ENCODE measurements at places on chromosomes 16 and 17. TPM values are rescaled to one million over a fixed set of nuclear protein-coding genes. Genes with fewer than 3 reads are reported as not detected.

GRCh38 chr17:68135141-68135887 is 99.8 kb downstream of the KPNA2 start:
- no peak for DNase-seq

GRCh38 chr17:10640475-10640874 is 16.6 kb downstream of the MYH3 start:
- no peak for DNase-seq

DNA sequence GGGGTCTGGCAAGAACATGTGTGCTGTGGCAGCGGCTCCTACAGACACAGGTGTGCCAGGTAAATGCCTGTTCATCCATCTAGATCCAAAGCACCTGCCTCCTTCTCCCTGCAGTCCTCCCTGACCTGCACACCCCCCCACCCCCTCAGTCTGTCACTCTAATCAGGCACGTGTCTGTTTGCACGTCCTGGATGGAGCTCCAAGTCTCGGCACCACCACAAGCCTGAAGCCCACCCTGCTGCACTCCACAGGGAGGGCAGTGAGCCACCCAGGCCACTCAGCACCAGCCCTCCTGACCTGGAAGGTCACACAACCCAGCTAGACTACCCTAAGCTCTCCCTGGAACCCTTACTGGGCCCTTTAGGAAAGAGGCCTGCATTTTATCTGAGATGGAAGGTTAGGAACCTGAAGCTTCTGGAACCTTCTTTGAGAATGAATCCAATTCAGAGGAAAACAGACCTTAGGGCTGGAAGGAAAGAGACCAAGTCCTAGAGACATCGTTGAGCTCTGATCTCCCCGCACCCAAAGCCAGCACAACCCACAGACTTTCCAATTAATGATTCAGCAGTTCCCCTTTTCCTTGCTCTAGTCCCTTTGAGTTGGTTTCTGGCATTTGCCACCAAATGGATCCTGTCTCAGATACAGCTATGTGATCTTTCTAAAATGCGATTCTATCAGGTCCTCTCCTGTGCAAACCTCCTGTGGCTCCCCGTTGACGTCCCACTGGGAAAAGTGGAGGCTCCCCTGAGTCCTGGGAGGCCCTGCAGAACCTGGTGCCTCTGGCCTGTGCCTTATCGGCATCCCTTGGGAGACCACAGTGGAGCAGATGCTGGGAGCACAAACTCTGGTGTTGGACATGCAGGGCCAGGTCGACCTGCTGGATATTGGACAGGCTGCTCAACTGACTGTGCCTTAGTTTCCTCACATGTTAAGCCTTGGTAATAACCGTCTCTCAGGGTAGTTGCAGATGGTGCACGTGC is 67.9 kb downstream of the PRMT7 start:
- peak; percentile 41 for DNase-seq

- no peak for DNase-seq
Observed at GRCh38 chr17:53061446-53061845, 761.3 kb upstream of the KIF2B start.

GRCh38 chr17:15379659-15380058 is 38.3 kb upstream of the TEKT3 start:
- DNase-seq, result no peak

GRCh38 chr17:66191593-66192377 is at the start of gene CEP112:
Gene CEP112 (minus strand): TSS chr17:66192133.
- DNase-seq, result peak; percentile 91

- no peak for DNase-seq
Observed at GRCh38 chr16:30559690-30560089, 1.5 kb upstream of the ZNF764 start.

GRCh38 chr16:10314811-10315210 is 71.0 kb upstream of the ATF7IP2 start:
- peak; percentile 42 for DNase-seq

- no peak for DNase-seq
Observed at GRCh38 chr16:6124136-6124535, 1026.5 kb upstream of the EEF2KMT start.

- no peak for DNase-seq
Observed at GRCh38 chr17:63338272-63338671, 107.8 kb downstream of the CYB561 start.

GRCh38 chr17:3318336-3318735 is 20.2 kb upstream of the OR3A1 start:
- DNase-seq, result no peak

DNA sequence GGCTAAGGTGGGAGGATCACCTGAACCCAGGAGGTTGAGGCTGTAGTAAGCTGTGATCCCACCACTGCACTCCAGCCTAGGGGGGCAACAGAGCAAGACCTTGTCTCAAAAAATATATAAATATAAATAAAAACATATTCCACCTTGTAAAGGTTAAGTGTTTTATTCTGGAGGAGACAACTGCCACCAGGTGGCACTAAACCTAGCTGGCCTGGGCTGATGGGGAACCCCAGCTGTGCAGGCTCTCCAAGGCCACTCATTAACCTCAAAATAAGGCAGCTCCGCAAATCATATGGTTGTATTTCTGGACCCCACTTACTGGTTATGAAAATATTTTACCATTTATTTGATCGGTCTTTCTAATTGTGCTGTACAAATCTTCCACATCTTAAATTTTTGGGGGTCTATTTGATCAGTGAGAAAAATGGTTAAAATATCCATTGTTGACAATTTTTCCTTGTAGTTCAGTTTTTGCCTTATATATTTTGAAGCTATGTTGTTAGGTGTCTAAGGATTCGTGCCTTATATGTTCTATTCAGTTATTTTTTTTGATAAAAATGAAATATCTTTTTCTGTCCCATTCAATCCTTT is 8.5 kb upstream of the ICAM2 start:
- DNase-seq, result peak; percentile 70

GRCh38 chr17:7296189-7296861 is 1.9 kb upstream of the YBX2 start:
- peak; percentile 74 for DNase-seq

DNA sequence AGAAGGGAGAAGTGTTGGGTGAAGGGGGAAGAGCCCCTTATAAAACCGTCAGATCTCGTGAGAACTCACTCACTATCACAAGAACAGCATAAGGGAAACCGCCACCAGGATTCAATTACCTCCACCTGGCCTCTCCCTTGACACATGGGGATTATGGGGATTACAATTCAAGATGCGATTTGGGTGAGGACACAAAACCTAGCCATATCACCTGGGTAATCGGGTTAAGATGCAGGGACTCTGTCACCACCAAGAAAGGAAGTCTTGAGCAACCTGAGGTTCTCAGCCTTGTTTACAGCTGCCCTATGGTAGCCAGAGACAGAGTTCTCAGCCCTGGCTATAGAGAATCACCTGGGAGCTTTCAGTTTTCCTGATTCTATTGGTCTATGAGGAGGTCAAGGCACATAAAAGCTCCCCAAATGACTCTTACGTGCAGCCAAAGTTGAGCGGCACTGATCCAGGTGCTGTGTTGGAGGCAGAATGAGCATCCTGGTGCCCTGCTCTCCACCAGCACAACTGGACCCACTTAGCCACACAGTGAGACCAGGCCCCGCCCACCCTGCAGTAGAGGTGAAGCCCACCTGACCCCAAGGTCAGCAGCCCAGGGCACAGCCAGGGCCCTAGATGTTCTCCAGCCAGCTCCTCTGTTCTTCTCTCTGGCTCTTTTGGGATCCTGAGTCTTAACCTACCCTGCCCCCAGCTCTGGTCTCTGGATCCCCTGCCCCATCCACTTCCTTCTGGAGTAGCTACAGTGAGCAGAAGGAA is 138.5 kb upstream of the CDH5 start:
- no peak for DNase-seq

Gene NXPH3
- 0.05 TPM for polyA plus RNA-seq

Gene MC1R
- polyA plus RNA-seq, result 5.3 TPM

Gene KRTAP4-4
- not detected for polyA plus RNA-seq

Gene EME2
- 19.8 TPM for polyA plus RNA-seq

Gene CRYM
- polyA plus RNA-seq, result 0.37 TPM

Gene ASPA
- not detected for polyA plus RNA-seq

Gene TLCD3B
- polyA plus RNA-seq, result 0.24 TPM

Gene GRIN2C
- 0.20 TPM for polyA plus RNA-seq
